NCI-H187 (cell line): ENCODE measurements at places on chromosomes 2 and 18.
A peak's percentile ranks its signal among the peaks of the same experiment; 100 is the strongest.

GRCh38 chr2:127093648-127094210 lies 13.2 kb downstream of the BIN1 start:
- no peak for DNase-seq

GRCh38 chr18:23121133-23121532 lies 14.2 kb upstream of the CABLES1 start:
- DNase-seq, result no peak

DNA sequence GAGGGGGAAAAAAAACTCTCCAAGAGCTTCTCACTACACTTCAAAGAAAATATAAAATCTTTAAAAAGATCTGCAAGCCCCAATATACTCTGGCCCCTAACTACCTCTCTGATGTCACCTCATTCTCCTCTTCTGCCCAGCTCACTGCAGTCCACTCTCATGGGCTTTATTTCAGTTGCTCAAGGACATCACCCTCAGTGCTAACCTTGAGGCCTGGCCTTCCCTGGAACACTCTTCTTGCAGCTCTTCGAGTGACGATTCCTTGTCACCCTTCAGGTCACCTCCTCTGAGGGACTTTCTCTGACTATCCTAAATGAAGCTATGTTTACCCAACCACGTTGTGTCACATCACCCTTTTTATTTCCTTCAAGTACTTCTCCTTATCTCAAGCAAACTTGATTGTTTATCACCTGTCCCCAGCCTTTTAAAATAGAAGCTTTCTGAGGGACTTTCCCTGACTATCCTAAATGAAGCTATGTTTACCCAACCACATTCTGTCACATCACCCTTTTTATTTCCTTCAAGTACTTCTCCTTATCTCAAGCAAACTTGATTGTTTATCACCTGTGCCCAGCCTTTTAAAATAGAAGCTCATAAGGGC lies 10.4 kb downstream of the RTTN start:
- no peak for DNase-seq

- no peak for DNase-seq
Observed at GRCh38 chr2:64212346-64212745, 68.1 kb upstream of the PELI1 start.

- no peak for DNase-seq
Observed at GRCh38 chr2:240813231-240813921, 6.6 kb downstream of the KIF1A start.

DNA sequence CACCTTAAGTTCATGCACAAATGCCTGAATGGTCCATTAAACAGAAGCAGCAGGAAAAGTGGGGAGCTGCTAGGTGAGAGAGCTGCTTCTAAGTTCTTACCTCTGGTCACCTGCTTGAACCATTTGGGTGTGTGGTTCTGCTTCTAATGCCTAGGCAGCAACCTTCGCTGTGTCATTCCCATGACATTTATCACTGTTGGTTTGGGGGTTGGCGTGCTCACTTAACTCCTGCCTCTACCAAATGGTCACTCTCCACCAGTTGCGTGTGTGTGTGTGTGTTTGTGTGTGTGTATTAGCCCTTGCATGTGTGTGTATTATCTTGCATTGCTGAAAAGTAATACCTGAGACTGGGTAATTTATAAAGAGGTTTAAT lies 56.2 kb downstream of the NCAPH start:
- DNase-seq, result no peak

DNA sequence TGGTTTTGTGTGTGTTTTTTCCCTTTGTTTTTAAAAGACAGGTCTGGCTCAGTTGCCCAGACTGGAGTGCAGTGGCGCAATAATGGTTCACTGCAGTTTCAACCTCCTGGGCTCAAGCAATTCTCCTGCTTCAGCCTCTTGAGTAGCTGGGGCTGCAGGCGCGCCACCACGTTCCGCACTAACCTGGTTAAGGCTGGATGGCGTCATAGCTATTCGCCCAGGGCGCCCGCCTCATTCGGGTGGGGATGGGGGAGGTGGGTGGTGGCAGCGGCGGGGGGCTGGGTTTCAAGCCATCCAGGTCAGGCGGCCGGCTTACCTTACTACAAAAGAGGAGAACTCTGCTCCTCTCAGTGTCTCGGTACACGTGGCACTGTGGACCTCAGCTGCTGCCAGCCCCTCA lies 42.8 kb downstream of the EEF1B2 start:
- DNase-seq, result no peak

GRCh38 chr2:10906926-10907625 lies 4.7 kb upstream of the KCNF1 start:
- no peak for DNase-seq

- no peak for DNase-seq
Observed at GRCh38 chr2:44906972-44907371, 34.5 kb upstream of the SIX3 start.

DNA sequence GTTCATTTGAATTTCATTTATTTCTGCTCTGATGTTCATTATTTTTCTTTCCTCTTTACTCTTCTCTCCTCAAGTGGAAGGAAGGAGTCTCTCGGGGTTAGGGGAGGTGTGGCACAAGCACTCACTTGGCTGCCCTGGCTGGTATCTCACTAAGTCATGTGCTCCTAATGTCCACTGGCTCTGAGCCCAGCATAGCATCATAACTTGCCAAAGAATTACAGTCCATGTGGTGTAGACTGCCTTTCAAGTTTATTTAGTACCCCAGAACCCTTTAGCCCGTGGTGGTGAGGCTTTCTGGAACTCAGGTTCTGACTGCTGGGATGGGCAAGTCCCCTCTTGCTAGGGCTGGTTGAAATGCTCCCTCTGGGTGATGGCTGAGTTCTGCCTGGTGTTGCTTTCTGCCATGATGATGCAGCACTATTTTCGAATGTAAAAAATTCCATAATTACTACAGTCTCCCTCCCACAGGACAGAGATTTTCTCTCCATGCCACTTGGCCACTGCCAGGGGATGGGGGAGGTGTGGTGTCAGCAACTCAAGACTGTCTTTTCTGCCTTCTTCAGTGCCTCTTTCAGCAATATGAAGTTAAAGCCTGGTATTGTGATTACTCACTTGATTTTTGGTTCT lies 22.2 kb downstream of the SPAG16 start:
- no peak for DNase-seq

DNA sequence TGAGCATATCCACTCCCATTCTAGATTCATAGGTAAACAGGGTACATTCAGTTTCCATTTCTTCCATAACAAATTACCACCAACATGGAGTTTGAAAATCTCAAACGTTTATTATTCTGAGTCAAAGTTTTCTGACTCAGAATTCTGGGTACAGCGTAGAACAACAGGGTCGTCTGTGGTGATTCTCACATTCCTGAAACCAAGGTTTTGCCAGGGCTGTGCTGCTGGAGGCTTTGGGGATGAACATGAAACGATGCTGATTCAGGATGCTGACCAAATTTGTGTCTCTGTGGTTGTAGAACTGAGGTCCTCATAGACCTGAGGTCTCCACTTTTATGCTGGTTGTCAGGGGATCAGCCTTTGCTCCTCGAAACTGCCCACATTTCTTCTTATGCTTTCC lies 255.7 kb downstream of the DSEL start:
- DNase-seq, result no peak

DNA sequence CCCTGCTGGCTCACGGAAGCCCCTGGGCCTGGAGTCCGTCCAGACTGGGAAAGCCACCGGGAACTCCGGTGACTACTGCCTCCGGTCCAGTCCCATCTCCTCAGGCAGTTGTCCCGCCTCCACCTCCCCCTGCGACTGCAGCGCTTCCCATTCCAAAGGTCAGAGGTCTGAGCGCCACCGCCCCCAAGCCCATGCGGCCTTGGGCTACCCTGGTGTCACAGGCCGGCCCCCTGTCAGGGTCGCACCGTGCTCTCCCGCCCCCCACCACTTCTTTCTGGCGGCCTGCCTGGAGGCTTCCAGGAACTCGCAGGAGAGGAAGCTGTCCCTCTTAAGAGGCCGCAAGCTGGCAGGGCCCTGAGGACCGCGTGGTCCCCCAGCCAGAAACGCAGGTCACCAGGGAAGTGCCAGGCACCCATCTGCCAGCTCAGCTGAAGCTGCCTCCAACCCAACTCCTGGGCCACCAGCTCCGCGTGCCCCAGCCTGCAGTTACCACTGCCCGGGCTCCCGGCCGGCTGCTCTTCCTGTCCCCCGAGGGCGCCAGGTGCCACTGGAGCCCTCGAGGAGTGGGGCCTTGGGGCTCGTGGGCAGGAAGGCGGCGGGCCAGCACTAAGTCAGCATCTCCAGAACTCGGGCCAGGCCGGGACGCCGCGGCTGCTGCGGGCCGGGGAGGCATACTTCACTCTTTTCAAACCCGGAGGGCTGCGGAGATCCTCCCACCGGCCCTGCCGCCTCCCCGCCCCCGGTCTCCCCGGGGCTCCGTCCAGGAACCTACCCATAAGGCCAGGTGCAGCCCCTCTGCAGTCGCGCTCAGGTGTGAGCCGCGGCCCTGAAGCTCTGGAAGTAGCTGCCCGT lies 83.3 kb upstream of the POMC start:
- DNase-seq, result no peak

DNA sequence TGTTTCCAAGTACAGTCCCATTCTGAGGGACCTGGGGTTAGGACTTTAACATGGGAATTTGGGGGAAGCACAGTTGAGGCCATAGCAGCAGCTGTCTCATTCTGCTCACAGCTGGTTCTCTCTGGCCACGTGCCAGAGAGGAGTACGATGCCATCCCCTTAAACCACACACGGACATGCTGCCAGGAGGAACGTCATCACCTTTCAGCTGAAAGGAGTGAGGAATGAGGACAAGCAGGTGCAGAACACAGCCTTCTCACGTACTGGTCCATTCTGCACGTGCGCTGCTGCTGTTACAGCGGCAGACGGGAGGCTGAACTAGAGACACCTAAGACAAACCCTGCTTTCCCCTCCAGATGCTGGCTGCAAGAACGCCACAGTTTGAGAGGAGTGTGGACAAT lies 33.5 kb downstream of the ODC1 start:
- DNase-seq, result peak; percentile 68

GRCh38 chr2:133734716-133735495 lies 166.6 kb upstream of the NCKAP5 start:
- DNase-seq, result no peak

DNA sequence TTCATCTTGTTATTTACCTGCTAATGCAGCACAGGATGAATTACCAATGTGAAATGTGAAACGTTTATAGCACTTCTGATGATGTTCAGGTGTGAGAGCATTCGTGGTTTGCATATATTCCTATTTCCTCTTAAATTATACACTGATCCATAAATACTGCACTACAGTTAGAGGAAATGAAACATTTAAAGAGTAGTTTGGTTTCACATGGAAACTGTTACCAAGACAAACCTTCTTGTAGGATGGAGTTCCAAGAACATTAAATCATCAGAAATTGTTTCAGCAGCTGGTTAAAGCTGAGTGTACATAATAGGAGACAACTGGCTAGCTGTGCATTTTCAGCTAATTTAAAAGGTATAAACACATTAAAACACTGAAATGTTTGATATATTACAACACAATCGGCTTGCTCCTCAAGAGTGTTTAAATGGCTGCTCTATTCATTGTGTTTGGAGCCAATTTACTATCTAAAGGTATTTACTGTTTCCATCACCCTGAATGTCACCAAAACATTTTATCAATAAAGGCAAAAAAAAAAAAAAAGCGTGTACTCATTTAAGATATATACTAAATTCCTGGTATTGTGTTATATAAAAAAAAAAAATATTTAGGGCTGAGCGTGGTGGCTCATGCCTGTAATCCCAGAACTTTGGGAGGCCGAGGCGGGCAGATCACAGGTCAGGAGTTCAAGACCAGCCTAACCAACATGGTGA lies 100.6 kb downstream of the DYM start:
- no peak for DNase-seq

DNA sequence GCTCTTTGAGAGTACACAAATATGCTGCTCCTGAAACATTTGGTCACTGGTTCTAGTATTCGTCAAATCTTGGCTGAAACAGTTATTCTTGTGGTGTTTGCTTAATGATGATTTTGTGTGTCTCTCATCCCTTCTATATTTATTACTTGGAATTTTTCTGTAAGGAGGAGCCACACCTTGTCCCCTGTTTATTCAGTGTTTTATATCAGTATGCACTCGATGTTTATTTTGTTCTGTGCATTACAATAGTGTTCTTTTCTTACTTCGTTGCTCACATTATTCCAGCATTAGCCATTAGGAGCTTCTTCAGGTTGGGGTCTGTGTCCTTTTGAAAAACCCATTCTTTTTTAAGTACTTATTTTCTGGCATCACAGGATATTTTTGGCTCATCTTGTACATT lies 5.1 kb upstream of the RAMP1 start:
- no peak for DNase-seq

GRCh38 chr2:108215794-108216211 lies 24.0 kb upstream of the SULT1C3 start:
- no peak for DNase-seq

DNA sequence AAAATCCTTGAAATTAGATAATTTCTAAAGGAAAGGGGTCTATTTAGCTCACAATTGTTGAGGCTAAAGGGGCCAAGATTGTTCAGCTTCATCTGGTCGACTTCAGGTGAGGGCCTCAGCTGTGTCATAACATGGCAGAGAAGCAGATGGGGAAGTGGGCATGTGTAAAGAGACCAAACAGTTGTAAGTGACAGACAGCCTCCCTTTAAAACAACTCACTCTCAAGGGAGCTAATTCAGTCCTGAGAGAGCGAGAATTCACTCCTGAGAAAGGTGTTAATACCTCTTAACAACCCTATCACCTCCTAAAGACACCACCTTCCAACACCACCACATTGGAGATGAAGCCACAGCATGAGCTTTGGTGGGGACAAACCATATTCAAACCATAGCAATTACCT lies 62.4 kb downstream of the KCMF1 start:
- no peak for DNase-seq

GRCh38 chr2:32058130-32058529 lies 5.2 kb upstream of the SPAST start:
- DNase-seq, result no peak

DNA sequence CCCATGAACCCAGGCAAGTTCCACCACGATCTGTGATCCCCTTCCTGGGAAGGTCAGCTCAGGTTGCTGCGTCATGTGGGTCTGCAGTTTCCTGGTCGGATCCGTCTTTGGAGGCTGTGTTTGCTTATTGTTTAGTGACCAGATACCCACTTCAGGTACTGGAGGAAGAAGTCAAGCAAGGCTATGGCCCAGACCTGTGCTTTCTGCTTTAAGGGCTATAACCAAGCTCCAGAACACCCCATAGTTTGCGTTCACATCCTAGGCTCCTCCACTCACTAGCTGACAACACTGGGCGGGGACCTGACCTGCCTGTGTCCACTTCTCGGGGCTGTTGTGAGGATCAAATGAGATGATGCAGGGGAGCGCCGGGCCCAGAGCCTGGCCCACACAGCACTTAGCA lies 44.0 kb downstream of the MAL start:
- DNase-seq, result no peak

- no peak for DNase-seq
Observed at GRCh38 chr18:48909721-48910120, 41.0 kb downstream of the SMAD7 start.
